ENCODE measurements at places on chromosomes 3 and 15. TPM values are rescaled to one million over a fixed set of nuclear protein-coding genes. Genes with fewer than 3 reads are reported as not detected.
A peak's percentile ranks its signal among the peaks of the same experiment; 100 is the strongest.

Gene ELL3
- 0.61 TPM for total RNA-seq

DNA sequence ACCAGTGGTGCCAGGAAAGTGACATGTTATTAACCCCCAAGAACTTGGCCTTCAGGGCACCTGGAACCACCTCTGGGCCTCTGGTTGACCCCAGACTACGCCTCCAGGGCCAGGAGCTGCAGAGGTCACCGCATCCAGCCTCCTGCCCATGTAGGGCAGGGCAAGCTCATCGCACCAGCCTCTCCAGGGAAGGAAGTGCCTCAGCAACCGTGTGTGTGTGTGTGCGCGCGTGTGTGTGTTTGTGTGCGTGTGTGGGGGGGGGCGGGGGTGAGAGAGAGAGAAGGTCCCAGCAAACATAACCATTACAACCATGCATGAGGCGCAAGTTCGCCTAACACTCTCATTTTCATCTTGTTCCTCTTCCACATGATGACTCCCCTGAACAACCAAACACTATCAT, 31.8 kb downstream of the RAB6B start:
- DNase-seq, result no peak

GRCh38 chr3:148455098-148455497, 242.6 kb upstream of the AGTR1 start:
- no peak for DNase-seq

GRCh38 chr15:22978691-22979237, 1.4 kb downstream of the CYFIP1 start:
- DNase-seq, result no peak

DNA sequence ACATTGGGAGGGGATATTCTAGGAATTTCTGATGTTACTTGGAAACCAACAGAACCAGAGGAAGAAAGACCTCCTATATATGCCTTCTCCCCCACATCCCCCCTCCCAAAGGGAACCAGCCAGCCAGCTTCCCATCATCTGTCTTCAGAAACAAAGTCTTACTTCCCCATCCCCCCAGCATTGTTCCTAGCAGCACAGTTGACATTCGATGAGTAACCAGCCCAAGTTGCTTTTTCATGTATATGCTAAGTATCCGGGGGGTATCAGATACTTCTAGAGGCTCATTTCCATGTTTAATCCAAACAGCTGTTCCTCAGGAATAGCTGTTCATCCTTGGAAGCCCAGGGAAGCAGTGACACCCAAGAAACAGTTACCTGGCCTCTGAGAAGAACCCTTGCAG, 16.0 kb downstream of the RMDN3 start:
- DNase-seq, result no peak

- no peak for DNase-seq
These were observed 3.2 kb downstream of the PODXL2 start for GRCh38 chr3:127632035-127632820.

DNA sequence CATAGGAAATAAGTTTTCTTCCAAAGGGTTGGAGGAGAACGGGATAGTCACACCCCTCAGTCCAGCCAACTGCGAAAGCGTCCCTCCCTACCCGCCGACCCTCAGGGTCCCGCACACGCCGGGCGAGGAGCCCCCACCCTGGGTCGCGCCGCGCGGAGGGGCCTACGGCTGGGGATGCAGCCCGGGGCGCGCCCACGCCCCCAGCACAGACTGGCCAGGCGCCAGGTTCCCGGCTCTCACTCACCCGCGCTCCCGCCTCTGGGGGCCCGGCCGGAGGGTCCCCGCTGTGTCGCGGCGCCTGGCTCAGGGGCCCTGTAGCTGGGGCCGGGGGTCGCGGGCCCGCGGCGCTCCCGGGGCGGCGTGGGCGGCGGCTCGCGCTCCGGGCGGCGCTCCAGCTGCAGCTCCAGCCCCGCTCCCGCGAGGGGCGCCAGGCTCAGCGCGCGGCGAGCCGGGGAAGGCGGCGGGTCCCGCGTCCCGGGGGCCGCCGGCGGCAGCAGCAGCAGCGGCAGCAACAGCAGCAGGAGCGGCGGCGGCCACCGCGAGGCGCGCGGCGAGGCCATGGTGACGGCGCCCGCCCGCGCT, 375 bp downstream of the HEG1 start:
- no peak for DNase-seq

Gene ATP8B4
- not detected for total RNA-seq

DNA sequence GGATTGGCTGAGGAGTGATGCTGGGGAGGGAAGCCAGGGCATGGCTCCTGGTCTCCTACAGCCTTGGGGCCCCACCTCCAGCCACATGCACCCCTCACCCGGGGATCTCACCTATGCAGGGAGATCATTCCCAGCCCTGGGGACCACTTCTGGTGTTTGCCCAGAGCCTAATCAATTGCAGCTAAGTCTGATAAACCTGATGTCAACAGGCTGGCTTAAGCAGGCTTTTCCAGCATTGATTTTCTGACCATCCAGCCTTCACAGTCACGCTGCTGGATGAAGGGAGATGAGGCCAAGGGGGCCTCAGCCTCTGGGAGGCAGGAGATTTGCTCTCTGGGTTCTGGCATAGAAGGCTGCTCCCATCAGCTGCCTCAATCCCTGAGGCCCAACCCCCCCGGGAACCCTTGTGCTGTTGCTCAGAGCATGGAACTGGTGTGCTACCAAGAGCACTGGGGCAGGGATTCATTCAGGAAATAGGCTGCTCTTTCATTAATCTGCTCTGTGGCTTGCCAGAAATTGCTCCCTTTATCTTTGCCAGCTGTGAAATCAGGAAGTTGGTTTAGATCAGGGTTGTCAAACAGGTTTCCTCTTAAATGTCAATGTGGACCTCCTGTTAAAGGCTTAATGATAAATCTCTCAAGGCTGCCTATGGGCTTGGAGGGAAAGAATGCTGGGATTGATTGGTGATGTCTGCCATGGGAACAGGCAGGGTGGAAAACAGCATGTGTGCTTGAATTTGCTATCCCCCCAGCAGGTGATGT, 19.0 kb downstream of the FAM3D start:
- DNase-seq, result no peak

Gene CYP19A1
- not detected for total RNA-seq

Gene HGD
- 0.44 TPM for total RNA-seq

DNA sequence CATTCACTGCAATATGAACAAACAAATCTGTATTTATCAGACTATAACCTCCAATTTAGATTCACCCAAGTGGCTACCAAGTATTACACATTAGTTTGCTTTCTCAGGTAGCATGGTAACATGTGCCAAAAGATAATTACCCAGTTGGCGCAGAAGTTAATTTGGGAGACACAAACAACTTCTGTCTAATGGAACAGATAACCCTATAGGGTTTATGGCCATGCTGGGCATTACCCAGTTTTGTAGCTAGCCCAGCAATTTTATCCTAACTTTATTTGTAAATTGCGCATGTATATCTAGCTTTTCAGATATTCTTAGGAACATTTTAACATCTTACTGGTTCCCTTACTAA, 780 bp downstream of the RPL22L1 start:
- DNase-seq, result peak; percentile 21

DNA sequence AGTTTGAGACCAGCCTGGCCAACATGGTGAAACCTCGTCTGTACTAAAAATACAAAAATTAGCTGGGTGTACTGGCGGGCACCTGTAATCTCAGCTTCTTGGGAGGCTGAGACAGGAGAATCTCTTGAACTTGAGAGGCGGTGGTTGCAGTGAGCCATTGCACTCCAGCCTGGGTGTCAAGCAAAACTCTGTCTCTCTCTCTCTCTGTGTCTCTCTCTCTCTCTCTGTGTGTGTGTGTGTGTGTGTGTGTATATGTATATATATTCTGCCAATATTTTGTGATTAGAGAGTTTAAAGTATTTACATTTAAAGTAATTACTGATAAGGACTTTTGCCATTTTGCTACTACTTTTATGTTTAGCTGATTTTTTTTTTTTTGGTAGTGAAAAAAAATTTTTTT, 15.7 kb downstream of the RBM6 start:
- no peak for DNase-seq

- no peak for DNase-seq
These were observed 16.3 kb downstream of the TYRO3 start for GRCh38 chr15:41575282-41575681.

Gene ITGB5
- total RNA-seq, result 101 TPM

Gene PLIN1
- total RNA-seq, result 0.17 TPM

Gene SLC25A38
- total RNA-seq, result 37.6 TPM

- DNase-seq, result peak; percentile 37
These were observed 897 bp downstream of the RAD54L2 start for GRCh38 chr3:51539291-51539941.

- DNase-seq, result no peak
These were observed 339.1 kb downstream of the SATB1 start for GRCh38 chr3:18086078-18086477.

DNA sequence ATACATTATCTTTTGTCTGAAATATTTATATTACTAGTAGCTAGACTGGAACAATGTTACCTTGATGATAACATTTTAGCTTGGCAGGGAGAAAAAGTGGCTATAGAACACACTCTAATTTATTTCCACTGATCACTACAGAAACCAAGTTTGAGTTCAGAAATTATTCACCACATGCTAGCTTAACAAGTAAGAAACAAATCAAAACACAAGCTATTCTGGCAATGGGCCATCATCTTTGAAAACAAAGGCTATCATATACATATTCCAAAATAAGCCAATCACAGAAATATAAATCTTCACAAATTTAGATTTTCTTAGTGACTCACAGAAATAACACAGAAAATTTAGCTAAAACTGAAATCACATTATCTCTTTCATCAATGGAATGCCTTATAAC, 17.1 kb downstream of the AQR start:
- no peak for DNase-seq

DNA sequence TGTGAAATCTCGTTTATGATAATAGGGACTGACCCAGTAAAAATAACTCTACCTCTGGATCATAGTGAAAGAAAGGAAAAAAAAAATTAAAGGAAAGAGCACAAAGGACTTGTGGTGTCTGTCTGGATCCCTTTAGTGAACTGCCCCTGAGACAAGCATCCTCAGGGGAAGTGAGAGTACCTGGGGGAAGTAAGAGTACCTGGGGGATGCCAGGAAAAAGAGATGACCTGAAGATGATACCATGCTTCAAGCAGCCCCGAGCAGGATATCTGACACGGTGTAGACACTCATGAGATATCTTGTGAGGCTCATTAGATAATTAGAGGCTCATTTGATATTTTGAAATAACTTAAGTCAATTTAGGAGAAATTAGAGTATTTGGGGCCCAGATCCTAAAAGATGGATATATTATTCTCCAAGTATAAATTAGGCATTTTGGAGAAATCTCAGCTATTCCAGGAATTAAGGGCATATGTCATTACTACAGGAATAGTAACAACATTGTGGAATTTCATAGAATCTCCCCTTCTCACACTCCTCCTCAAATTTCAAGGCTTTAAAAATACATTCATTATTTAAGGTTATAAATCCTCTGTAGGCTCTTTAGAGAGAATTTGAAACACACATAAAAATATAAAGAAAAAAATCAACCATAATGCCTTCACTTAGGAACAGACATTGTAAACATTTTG, 36.3 kb upstream of the PSMD6 start:
- no peak for DNase-seq
